ENCODE measurements at places on chromosomes 1 and 21. TPM values are rescaled to one million over a fixed set of nuclear protein-coding genes. Genes with fewer than 3 reads are reported as not detected.

- H3K4me3 ChIP-seq = no peak overlapping the region
- no peaks in the 10 kb centered on the region for H3K27me3 ChIP-seq
- no peak overlapping the region for H3K27ac ChIP-seq
- H3K4me1 ChIP-seq = peaks cover 29% of the 10 kb centered on the region
- DNase-seq = no peak
- H3K36me3 ChIP-seq = no peaks in the 10 kb centered on the region
Measured at GRCh38 chr1:184157394-184157742, 105.8 kb downstream of the TSEN15 start.

DNA sequence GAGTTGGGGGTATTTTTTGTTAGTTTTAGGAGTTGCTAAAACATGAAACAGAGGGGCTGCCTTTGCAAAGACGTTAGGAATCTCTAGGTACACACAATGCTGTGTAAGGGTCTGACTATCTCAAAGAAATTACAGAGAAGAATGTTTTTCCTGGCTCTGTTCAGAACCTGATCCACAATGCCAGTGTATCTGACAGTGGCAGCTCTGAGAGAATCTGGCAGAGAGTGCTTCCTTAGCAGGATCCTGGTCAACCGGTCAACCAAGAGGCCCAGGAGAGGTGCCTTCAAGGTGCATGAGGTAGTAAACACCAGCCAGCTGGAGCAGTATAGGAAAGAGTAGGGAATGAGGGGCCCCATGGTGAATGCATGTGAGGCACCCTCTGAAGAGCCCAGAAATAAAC lies 40.9 kb upstream of the RGS1 start:
- peaks cover 13% of the 10 kb centered on the region for H3K4me1 ChIP-seq
- no peak for DNase-seq
- no peaks in the 10 kb centered on the region for H3K27me3 ChIP-seq
- no peak overlapping the region for H3K4me3 ChIP-seq
- no peaks in the 10 kb centered on the region for H3K36me3 ChIP-seq
- no peak overlapping the region for H3K27ac ChIP-seq

DNA sequence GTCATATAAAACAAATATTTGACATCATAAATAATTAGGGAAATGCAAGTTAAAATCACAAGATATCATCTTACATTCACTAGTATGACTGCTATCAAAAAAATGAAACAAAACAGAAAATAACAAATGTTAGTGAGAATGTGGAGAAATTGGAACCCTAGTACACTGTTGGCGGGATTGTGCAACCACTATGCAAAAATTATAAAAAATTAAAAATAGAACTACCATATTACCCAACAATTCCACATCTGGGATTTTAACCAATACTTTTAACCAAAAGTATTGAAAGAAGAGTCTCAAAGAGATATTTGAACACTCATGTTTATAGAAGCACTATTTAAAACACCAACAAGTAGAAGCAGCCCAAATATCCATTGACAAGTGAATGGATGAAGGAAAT lies 797.2 kb upstream of the ADAMTS5 start:
- no peaks in the 10 kb centered on the region for H3K4me1 ChIP-seq
- no peaks in the 10 kb centered on the region for H3K36me3 ChIP-seq
- DNase-seq = no peak
- H3K27me3 ChIP-seq = no peaks in the 10 kb centered on the region
- no peak overlapping the region for H3K27ac ChIP-seq
- no peak overlapping the region for H3K4me3 ChIP-seq

KRTAP19-3 gene
- total RNA-seq = not detected

JAK1 gene
- 152 TPM for total RNA-seq

CCDC181 gene
- total RNA-seq = 0.32 TPM

SLC35A3 gene
- 30.4 TPM for total RNA-seq

Data from upper lobe of right lung (tissue), 1 donor.